ENCODE measurements at places on chromosomes 6 and 20. TPM values are rescaled to one million over a fixed set of nuclear protein-coding genes. Genes with fewer than 3 reads are reported as not detected.

DNA sequence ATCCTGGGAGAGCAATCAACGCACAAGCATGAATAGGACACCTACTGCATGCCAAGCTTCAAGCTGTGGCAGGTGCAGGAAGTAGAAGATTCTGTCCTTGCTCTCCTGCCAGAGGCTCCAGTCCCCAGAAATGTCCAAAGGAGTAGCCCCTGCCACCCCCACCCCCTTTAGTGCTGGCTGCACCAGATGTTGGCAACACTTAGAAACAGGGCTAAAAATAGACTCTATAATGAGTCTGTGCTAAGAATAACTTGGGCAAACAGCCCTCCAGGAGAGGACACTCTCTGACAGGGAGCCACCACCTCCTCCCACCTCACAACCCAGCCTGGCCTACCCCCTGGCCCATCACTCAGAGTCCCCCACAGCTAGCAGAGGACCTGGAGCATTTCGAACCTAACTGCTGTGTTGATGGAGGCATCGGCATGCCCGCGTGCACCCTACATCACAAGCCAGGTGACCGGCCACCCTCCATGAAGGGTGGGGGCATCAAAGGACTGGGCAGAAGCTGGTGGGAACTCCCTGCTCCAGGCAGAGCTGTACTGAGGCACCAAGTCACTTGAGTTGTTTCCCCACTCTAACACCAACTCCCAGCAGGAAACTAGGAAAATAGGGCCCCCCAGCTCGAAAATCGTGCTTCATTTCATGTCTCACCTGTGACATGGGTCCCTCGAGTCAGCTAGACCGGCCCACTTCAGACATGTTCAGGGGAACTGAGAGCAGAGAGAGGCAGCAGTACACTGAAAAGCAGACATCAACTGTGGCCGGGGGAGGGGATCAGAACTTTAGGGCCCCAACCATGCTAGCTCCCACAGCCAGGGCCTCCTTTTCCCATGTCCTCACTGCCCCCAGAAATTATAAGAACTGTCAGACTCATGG is 18.7 kb downstream of the TFEB start:
- H3K27me3 ChIP-seq = no peaks in the 10 kb centered on the region
- no peak for DNase-seq
- no peaks in the 10 kb centered on the region for H3K36me3 ChIP-seq
- H3K27ac ChIP-seq = no peak overlapping the region
- H3K4me1 ChIP-seq = peaks cover 32% of the 10 kb centered on the region

- H3K4me1 ChIP-seq = no peaks in the 10 kb centered on the region
- DNase-seq = no peak
- H3K27me3 ChIP-seq = no peaks in the 10 kb centered on the region
- H3K4me3 ChIP-seq = no peak overlapping the region
- H3K36me3 ChIP-seq = no peaks in the 10 kb centered on the region
Measured at GRCh38 chr20:43151901-43152300, 37.8 kb downstream of the PTPRT start.

GRCh38 chr6:109239651-109240321 is 142.5 kb downstream of the CD164 start:
- H3K36me3 ChIP-seq = no peaks in the 10 kb centered on the region
- no peak for DNase-seq
- no peaks in the 10 kb centered on the region for H3K27me3 ChIP-seq
- no peaks in the 10 kb centered on the region for H3K4me1 ChIP-seq
- H3K27ac ChIP-seq = no peak overlapping the region

GRCh38 chr6:10407674-10408054 is 7.2 kb downstream of the TFAP2A start:
- peaks cover 11% of the 10 kb centered on the region for H3K4me1 ChIP-seq
- no peaks in the 10 kb centered on the region for H3K36me3 ChIP-seq
- no peak overlapping the region for H3K27ac ChIP-seq
- no peak overlapping the region for H3K4me3 ChIP-seq

- H3K4me1 ChIP-seq = peaks cover 28% of the 10 kb centered on the region
- DNase-seq = peak; percentile 83
- no peaks in the 10 kb centered on the region for H3K27me3 ChIP-seq
- H3K27ac ChIP-seq = peak overlapping the region; percentile 15
Measured at GRCh38 chr6:21992178-21992967, 304.5 kb downstream of the PRL start.

GRCh38 chr20:34129518-34130162 is 17.6 kb upstream of the EIF2S2 start:
- no peak overlapping the region for H3K27ac ChIP-seq
- H3K4me1 ChIP-seq = no peaks in the 10 kb centered on the region
- DNase-seq = peak; percentile 30
- H3K4me3 ChIP-seq = no peak overlapping the region
- H3K36me3 ChIP-seq = no peaks in the 10 kb centered on the region

- no peaks in the 10 kb centered on the region for H3K36me3 ChIP-seq
- peaks cover 22% of the 10 kb centered on the region for H3K27me3 ChIP-seq
- H3K4me3 ChIP-seq = no peak overlapping the region
- no peak for DNase-seq
Measured at GRCh38 chr20:36336954-36337704, 31.0 kb downstream of the DLGAP4 start.

- no peak overlapping the region for H3K27ac ChIP-seq
- H3K4me1 ChIP-seq = no peaks in the 10 kb centered on the region
- no peak overlapping the region for H3K4me3 ChIP-seq
- peaks cover 2% of the 10 kb centered on the region for H3K27me3 ChIP-seq
- DNase-seq = peak; percentile 95
Measured at GRCh38 chr6:163825033-163825432, 410.5 kb downstream of the QKI start.

GRCh38 chr6:145423936-145424335 is 311.4 kb downstream of the EPM2A start:
- H3K27ac ChIP-seq = no peak overlapping the region
- no peaks in the 10 kb centered on the region for H3K36me3 ChIP-seq
- no peaks in the 10 kb centered on the region for H3K4me1 ChIP-seq
- no peaks in the 10 kb centered on the region for H3K27me3 ChIP-seq
- DNase-seq = no peak
- H3K4me3 ChIP-seq = no peak overlapping the region

- H3K4me3 ChIP-seq = no peak overlapping the region
- H3K36me3 ChIP-seq = no peaks in the 10 kb centered on the region
- DNase-seq = no peak
Measured at GRCh38 chr6:14361956-14362587, 244.5 kb downstream of the CD83 start.

DNA sequence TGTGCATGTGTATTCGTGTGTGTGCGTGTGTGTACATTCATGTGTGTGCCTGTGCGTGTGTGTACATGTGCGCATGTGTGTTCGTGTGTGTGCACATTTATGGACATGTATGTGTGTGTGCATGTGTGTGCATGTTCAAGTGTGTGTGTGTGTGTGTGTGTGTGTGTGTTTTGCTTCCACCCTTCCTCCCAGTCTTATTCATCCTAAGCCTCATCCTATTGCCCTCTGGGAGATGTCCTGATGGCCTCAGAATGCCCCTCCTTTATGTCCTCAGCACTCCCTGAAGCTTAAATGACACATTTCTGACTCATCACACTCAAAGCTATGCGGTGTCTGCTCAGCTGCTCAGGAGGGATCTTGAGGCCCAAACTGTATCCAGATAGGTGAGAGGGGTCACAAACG is 76.6 kb upstream of the CCDC167 start:
- no peaks in the 10 kb centered on the region for H3K27me3 ChIP-seq
- peaks cover 14% of the 10 kb centered on the region for H3K4me1 ChIP-seq
- no peak overlapping the region for H3K4me3 ChIP-seq
- peak; percentile 76 for DNase-seq
- H3K36me3 ChIP-seq = no peaks in the 10 kb centered on the region
- H3K27ac ChIP-seq = peak overlapping the region; percentile 8

- H3K27ac ChIP-seq = no peak overlapping the region
Measured at GRCh38 chr6:32799168-32799567, 17.6 kb downstream of the HLA-DOB start.

DNA sequence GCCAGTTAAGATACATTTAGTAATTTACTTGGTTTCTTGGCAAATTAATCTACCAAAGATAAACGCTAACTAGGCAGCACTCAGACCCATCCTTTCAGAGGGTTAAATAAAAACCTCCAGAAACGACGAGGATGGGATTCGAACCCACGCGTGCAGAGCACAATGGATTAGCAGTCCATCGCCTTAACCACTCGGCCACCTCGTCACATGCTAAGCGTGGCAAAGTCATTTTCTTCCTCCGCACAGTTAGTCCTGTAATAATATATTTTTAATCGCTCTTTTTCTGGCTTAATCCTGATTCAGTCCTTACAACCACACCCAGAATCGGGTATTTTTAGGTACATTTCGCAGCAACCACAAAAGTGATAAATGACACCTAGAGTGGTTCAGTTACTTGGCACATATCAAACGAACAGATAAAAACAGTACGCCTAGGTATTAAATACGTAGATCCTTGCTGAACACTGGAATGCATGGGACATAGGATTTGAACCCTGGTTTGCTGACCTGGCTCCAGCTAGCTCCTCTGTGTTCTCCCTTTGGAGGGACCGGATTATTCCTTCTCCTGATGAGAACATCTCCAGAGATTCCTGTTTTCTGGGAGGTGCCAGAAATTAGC is 71.6 kb downstream of the GPX5 start:
- DNase-seq = peak; percentile 46
- H3K27ac ChIP-seq = no peak overlapping the region
- no peaks in the 10 kb centered on the region for H3K36me3 ChIP-seq

Gene TRIM31
- total RNA-seq = not detected

Gene SUMO4
- 1.6 TPM for total RNA-seq

Gene GTSF1L
- not detected for total RNA-seq

Gene PNLDC1
- total RNA-seq = 0.11 TPM

Gene PPIL6
- total RNA-seq = 1.7 TPM

All from astrocyte (in vitro differentiated cells and primary cell).